ENCODE measurements at places on chromosomes 13 and 19.

- DNase-seq: no peak
Observed at GRCh38 chr19:57708641-57709361, at the start of gene ZNF154. TSS of gene ZNF154 (minus strand) at chr19:57709204. CDS start at chr19:57708971, 233 bp downstream.

DNA sequence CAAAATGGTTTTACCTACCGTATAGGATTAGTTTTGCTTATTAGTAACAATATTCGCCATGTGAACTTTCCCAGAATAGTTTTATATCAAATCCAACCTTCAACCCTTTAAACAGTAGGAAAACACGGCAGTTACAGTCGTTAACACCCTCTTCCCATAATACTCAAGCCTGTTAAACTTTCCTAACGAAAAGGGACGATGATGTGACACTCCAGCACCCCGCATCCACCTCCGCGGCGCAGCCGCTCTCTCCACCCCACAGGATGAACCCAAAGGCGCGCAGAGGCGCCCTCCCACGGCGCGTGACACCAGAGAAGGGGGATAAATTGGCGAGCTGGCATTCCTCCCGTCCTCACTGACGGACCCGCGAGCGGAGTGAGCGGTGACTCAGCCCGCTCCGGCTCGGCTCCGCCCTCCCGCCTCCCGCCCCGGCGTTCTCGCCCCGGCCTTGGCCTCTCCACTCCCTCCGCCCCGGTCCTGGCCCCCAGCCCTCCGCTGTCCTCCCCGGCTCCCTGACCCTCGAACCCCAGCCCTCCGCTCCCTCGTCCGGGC, 665 bp downstream of the TUBGCP3 start:
- peak; percentile 84 for DNase-seq

GRCh38 chr13:109547942-109548341, 238.4 kb downstream of the IRS2 start:
- no peak for DNase-seq

- no peak for DNase-seq
Observed at GRCh38 chr13:75416327-75417011, 65.5 kb downstream of the TBC1D4 start.

DNA sequence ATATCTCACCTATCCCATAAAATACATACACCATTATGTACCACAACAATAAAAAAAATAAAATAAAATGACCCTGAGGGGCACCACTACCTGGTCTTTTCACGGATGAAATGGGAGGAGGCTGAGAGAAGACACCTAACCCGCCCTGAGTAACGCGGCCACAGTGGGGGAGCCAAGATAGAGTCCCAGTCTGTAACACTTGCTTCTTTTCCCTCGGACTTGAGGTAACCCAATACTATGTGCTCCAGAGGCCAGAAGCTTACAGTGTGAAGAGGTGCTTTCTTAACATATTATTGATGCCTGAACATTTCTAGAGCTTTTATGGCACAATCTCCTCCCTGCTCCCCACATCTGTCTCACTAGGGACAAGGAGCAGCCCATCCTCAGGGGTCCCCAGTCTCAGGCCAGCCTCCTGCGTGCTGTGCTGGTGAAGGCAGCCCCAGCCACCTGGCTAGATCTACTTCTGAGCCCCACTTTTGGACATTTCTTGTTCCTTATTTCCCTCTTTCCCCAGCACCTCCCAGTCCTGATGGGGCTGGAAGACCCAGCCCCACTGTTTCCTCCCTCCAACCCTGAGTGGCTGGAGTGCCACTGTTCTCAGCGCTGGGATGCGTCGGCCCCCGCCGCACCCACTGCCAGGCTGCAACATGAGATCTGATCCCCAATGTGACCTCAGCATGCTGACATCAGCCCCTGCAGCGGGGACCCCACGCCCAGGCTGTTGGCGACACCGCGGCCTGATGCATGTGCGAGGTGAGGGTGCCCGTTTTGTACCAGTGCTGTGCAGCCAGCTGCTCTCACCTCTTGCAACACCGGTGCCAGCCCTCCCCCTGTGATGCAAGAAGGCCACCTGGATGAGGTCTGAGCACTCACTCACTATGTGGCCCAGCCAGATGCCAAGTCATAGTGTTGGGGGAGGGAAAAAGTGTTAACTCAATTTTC, 143.3 kb downstream of the DCLK1 start:
- peak; percentile 6 for DNase-seq

- DNase-seq: no peak
Observed at GRCh38 chr13:93248627-93249047, 22.0 kb downstream of the GPC6 start.

DNA sequence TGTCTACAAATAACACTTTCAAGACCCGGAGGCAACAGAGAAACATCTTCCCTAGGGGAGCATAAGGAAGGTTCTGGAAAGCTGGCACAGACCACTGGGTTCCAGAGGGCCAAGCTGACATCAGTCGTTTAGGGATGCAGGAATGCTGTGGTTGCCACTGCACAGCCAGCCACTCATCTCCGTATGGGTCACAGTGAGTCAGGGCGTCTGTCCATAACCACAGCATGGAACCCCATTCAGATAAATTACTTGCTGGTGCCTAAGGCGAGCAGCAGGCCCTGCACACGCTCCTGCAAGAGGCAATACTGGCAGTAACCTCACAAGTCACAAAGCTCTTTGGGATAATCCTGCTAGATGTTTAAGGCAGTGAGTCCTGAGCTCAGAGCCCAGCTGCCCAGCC, 140.9 kb upstream of the UBL3 start:
- no peak for DNase-seq

DNA sequence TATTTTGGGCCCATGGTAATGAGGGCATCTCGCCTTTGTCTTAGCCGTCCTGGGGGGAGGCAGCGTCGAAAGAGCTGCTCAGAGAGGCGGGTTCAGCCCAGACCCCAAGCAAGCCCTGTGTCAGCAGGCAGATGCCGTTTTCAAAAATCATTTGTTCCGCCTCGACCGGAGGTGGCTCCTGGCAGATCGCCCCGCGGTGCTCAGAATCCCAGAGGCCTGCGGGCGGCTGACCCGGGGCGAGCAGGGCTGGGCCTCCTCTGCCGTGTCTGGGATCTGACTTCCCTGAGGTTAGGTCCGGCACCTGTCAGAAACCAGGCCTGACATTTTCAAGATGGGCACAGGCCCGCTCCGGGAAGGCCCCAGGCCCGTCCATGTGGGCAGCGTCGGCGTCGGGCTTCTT, 36.1 kb downstream of the CRTC1 start:
- DNase-seq: no peak

- DNase-seq: peak; percentile 40
Observed at GRCh38 chr19:19642506-19643157, 825 bp downstream of the GMIP start.

- no peak for DNase-seq
Observed at GRCh38 chr13:37349916-37350315, 244.5 kb upstream of the CSNK1A1L start.

- peak; percentile 53 for DNase-seq
Observed at GRCh38 chr13:106619688-106620555, 52.0 kb upstream of the ARGLU1 start.

DNA sequence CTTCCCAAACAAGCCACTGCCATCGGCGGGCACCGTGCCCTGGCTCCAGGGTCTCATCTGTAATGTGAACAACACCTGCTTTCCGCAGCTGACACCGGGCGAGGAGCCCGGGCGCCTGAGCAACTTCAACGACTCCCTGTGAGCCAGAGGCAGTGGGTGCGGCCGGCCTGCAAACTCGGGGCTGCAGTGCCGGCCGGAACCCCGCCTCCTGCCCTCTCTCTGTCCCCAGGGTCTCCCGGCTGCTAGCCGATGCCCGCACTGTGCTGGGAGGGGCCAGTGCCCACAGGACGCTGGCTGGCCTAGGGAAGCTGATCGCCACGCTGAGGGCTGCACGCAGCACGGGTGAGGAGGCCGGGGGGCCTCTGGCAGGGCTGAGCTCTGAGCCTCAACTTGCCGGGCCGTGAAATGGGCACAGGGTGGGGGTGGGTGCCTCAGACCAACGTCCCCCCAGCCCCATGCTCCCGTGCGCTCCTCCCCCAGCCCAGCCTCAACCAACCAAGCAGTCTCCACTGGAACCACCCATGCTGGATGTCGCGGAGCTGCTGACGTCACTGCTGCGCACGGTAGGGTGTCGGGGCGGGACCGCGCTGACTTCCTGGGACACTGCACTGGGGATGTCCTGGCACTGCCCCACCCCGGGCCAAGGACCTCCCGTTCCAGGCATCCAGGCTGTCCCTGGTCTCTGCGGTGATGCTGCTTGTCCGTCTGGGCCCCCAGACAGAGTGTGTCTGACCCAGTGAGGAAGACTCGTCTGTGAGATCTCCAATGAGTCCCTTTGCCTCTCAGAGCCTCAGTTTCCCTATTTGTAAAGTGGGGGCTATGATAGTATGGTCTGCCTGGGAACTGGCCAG, 2.2 kb downstream of the ABCA7 start:
- DNase-seq: no peak

DNA sequence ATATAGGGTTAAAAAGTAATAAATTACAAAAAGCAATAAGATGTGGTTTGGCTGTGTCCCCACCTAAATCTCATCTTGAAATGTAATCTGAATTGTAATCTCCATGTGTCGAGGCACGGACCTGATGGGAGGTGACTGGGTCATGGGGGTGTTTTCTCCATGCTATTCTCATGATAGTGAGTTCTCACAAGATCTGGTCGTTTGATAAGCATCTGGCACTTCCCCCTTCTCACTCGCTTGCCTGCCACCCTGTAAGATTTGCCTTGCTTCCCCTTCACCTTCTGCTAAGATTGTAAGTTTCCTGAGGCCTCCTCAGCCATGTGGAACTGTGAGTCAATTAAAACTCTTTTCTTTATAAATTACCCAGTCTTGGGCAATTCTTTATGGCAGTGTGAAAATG, 577.4 kb downstream of the TBC1D4 start:
- no peak for DNase-seq

- peak; percentile 91 for DNase-seq
Observed at GRCh38 chr13:109403012-109403421, 383.4 kb downstream of the IRS2 start.

DNA sequence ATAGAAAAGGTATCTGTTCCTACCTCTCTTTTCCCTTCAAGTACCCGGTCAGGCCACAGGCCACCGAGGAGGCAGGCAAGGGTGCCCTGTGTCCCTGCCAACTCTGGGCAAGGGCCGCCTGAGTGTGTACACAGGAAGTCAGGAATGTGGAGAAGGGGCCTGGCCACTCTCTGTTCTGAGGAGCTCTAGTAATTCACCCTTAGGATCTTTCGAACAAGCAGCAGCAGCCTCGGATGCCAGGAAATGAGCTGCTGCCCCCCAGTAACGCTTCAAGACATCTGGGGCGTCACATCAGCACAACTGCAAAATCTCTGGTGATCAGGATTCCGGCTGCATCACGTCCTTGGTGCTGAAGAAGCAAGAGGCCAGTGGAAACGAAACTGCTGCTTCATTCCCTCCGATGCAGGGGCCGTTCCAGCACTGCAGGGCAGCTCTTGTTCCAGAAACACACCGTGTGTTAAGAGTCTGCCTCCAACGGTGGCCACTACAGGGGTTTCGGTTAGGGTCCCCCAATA, 2.0 kb downstream of the RAB20 start:
- no peak for DNase-seq

- DNase-seq: no peak
Observed at GRCh38 chr13:73138638-73139491, 80.1 kb downstream of the KLF5 start.

DNA sequence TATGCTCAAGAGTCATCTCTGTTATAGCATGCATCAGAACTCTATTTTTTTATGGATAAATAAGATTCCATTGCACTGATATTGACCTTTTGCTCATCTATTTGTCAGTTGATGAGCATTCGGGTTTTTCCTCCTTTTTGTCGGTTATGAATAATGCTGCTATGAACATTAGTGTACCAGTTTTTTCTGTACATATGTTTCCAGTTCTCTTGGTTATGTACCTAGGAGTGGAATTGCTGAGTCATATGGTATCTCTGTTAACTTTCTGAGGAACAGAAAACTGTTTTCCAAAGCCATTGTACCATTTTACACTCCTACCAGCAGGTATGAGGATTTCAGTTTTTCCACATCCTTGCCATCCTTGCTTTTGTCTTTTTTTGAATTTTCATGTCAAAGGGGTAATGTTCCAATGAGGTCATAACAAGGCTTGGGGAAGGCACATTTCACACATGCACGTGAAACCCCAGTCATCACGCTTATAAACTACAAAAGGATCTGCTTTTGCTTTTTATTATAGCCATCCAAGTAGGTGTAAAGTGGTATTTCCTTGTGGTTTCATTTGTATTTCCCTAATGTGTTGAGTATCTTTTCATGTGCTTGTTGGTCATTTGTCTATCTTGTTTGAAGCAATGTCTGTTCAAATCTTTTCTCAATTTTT, 14.6 kb downstream of the KBTBD7 start:
- DNase-seq: no peak

- DNase-seq: no peak
Observed at GRCh38 chr19:11331502-11331901, 8.0 kb downstream of the RAB3D start.

- DNase-seq: peak; percentile 93
Observed at GRCh38 chr19:16252459-16253205, 54.9 kb downstream of the AP1M1 start.

DNA sequence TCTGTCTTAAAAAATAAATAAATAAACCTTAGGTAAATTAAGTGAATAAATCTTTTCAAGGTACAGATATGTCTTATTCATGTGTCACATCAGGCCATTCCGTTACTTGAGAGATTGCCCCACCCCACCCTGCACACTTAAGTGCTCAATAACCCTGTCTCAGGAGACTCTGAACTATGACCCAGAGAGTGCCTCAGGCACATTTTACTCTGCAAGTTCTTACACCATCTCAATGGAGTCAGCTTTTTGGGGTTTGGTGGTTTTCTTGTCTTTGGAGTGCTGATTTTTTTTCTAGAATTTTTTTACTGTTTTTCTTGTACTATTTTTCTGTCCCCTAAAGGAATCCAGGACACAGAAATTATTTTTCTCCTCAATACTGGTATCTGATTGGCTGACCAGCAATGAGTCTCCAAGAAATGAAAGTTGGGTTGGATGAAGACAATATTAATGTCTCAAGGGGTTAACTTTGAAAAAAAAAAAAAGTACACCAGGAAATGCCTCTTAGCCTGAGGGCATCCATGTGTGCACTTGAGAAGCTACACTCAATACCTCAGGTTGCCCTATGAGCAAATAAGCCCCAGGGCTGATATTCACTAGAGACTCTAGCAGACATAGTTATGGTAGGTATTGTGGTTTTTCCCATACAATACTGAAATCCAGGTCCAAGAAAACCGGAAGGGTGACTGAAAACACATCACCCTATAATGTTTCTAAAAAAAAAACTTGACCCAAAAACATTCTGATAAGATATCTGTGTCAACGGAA, 114.6 kb upstream of the ZNF91 start:
- no peak for DNase-seq

DNA sequence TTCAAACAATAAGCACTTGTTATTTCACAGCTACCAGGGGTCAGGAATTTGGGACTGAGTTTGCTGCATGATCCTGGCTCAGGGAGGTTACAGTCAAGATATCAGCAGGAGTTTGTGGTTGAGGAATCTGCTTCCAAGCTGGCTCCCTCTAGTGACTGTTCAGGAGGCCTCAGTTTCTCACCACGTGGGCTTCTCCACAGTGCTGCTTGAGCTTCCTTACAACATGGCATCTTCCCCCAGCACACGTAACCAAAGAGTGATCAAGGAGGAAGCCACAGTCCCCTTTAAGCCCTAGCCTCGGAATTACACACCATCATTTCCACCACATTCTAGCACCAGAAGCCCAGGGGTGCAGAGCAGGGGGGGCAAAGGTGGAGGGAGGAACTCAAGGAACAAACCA, 28.8 kb downstream of the CELF5 start:
- peak; percentile 13 for DNase-seq

Data from MV-4-11 (cell line).